ENCODE measurements at places on chromosomes 7 and 10. TPM values are rescaled to one million over a fixed set of nuclear protein-coding genes. Genes with fewer than 3 reads are reported as not detected.
A peak's percentile ranks its signal among the peaks of the same experiment; 100 is the strongest.

Gene UCMA
- total RNA-seq, result not detected

Gene NEUROG3
- total RNA-seq, result 0.43 TPM

Gene TMEM213
- total RNA-seq, result not detected

Gene TMEM236
- total RNA-seq, result 0.05 TPM

Gene LRMDA
- total RNA-seq, result 0.98 TPM

Gene GIMAP7
- not detected for total RNA-seq

Gene GDF2
- not detected for total RNA-seq

Gene CCDC146
- 6.4 TPM for total RNA-seq

DNA sequence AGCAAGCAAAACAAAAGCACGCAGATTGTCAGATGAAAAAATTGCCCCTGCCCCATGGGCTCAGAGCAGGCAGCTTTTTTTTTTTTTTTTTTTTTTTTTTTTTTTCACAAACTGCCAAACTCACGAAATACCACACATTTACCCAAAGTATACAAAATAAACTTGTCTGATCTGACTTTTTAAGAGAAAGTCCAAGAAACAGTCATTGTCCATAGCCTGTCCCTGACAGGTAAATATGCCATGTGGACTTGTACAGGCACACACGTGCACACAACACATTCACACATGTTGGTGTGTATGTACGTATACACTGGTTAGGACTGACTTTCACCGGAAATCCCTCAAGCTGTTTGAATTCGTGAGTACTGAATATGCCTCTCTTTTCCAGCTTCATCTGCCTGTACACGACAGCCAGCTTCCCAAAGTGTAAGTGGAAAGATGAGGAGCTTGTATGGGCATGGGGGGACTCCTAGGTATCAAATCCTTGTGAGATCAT, 929 bp upstream of the HGF start:
- DNase-seq, result no peak

DNA sequence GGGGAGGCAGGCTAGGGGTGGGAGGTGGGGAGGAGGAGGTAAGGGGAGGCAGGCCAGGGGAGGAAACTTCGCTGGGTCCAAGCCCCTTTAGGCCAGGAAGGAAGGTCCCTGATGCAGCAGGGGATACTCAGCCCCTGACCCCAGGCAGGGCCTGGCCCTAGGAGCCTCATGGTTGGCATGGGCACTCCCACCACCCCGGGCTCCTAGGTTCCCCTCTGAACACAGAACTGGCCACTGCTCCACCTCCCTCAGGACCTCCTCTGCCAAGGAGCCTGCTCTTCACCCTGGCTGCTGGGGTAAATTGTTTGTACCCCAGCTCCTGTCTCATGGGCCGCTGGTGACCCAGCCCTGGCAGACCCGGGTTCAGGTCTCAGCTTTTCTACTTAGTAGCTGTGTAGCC, 25.8 kb upstream of the CHST15 start:
- no peak for DNase-seq

GRCh38 chr7:53237344-53237913, 202.0 kb downstream of the POM121L12 start:
- DNase-seq, result no peak

GRCh38 chr7:5315761-5316160, 33.0 kb downstream of the SLC29A4 start:
- no peak for DNase-seq

DNA sequence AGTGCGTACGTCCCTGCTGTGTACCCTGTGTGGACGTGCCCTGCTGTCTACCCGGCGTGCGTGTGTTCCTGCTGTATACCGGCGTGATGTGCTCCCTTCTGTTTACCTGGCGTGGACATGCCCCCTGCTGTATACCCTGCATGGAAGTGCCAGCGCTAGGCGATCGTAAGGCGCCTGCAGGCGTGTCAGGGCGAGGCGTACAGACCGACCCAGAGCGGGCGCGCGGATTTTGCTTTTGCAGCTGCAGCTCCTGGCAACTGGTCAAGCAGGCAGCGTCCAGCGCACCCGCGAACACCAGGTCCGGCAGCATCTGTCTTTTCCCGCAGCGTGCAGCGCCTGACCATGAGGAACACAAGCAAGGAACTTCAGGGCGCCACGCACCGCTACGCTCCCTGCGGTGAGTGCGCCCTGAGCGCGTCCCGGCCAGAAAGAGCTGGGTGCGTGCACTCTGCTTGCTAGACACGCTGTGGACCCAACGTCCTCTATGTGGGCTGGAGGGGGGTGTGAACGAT, 680 bp downstream of the C7orf57 start:
- no peak for DNase-seq

DNA sequence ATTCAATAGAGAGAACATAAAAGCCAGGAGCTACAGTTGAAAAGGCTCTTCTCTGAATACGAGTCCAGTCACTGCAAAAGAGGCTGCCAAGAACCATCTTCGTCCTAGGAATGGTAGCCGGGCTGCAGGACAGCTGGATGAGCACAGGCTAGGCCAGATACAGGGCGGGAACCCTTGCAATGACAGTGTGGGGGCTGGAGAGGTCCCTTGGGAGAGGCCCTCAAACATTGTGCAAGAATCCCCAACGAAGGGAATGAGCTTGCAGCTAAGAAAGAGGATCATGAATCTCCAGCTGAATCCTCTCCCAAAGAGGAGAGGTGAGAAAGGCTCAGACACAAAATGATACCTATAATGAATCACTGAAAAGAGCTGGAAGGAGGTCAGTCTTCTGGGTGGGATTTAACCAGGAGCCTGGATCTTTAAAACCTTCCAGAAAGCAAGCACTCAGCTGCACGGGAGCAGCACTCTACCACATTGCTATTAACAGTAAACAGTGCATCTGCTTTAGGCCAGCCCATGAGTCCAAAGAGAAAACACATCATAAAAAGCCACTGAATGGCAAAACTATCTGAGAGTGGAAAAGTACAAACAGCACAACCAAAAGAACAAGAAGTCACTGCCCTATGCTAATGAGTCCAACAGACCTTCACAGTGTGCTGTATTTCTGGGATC, 287.9 kb downstream of the TNS3 start:
- no peak for DNase-seq

DNA sequence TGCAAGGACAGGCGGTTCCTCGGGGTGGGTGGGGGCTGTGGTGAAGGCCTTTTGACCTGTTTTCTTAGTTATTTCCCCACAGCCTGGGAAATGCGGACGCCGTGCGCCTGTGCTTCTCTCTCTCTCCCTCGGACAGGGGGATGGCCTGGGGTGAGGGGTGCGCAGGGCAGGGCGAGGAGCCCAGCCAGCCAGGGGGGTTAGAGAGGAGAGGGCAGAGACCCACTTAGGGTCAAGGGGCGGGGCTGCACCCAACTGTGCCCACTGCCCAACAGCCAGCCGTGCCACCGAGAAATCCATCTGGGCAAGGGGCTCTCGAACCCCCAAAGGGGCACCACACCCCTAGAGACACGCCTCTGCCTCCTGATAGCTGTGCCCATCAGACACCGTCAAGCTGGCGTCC, 53.8 kb downstream of the DPYSL4 start:
- no peak for DNase-seq

GRCh38 chr10:72511459-72511858, 114.4 kb downstream of the MICU1 start:
- no peak for DNase-seq

DNA sequence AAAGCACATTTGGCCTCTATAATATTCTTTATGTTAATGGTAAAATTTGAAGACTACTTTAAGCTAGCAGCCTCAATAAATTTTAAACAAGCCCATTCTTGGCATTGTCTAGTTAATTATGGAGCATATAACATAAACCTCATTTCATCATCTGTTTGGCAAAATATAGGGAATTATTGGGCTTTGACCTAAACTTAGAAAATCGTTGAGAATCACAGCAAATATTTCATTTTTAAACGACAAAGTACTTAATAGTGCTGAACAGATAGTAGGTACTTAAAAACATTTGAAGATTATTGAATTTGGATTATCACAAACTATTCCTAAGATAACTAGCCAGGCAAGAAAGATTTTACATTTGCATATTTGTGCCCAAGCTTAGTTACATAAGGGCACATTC, 73.4 kb downstream of the AGMO start:
- DNase-seq, result no peak

DNA sequence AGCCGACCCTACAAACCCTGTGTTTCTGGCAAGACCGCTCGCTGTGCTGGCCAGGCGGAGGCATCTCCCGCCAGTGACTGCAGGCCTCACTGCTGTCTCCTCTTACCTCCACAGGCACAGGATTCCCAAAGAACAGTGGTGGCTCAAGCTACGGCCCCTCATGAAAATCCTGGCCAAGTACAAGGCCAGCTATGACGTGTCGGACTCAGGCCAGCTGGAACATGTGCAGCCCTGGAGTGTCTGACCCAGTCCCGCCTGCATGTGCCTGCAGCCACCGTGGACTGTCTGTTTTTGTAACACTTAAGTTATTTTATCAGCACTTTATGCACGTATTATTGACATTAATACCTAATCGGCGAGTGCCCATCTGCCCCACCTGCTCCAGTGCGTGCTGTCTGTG, 36.2 kb downstream of the PITRM1 start:
- DNase-seq, result no peak

GRCh38 chr10:35639021-35639727, 2.9 kb downstream of the FZD8 start:
- DNase-seq, result no peak

GRCh38 chr10:33132626-33133025, 174.6 kb upstream of the ITGB1 start:
- no peak for DNase-seq

DNA sequence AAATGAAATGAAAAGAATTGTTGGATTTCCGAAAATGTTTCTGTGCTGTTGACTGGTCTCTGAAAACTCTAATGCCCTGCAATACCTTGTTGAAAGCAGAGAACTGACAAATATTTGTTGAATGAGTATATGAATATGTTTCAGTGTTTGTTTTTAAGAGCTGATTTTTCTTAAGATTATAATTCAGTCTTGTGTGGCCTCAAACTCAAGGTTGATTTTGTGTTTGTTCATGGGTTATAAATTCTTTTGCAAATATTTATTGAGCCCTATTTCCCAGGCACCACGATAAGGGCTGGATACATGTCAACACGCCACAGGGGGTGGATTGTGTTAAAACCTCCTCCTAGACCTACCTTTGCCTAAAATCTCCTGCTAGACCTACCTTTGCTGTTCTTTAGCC, 203.9 kb upstream of the PLPP4 start:
- DNase-seq, result no peak

GRCh38 chr10:68156373-68157185, 47.3 kb downstream of the MYPN start:
- DNase-seq, result peak; percentile 36

DNA sequence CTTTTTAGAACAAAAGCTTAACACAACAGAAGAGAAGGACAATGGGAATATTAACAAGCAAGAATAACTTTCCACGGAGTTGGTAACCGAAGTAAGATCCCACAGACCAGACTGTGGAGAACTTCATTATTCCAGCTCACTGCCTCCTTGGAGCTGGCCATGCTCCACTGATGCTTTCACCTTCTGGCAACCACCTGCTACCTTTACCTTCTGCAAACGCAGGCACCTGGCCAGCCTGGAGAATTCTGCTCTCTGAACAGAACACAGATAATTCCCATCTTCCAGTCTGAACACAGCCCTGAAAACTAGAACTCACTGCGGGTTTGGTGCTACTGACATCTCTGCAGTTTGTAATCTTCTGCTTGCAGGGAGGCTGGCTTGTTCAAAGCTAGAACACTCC, 66.5 kb downstream of the JAZF1 start:
- no peak for DNase-seq

- no peak for DNase-seq
Measured at GRCh38 chr10:22443175-22443901, 98.0 kb downstream of the SPAG6 start.

GRCh38 chr10:86224354-86225102, 142.1 kb downstream of the GRID1 start:
- no peak for DNase-seq

- no peak for DNase-seq
Measured at GRCh38 chr7:38410056-38410455, 136.6 kb upstream of the TARP start.
